Activated T-helper 2 cell treated with anti-CD3 and anti-CD28 coated beads, Interferon-gamma antibody, Interleukin-2, Interleukin-4, amounts not matched to agents 10 μg/mL and 5 μg/mL and 100 μg/mL, durations not matched to agents 14 hours and 24 hours and 36 hours (primary cell): ENCODE measurements at places on chromosomes 16 and 17.

GRCh38 chr16:20675488-20676267 lies 21.8 kb downstream of the ACSM1 start:
- peak; percentile 23 for DNase-seq

- no peak for DNase-seq
Observed at GRCh38 chr16:85534536-85535351, 78.4 kb upstream of the GSE1 start.

- DNase-seq, result no peak
Observed at GRCh38 chr16:30697264-30698138, 1.5 kb upstream of the SRCAP start.

GRCh38 chr17:78735832-78736525 lies 46.1 kb downstream of the CYTH1 start:
- DNase-seq, result no peak

DNA sequence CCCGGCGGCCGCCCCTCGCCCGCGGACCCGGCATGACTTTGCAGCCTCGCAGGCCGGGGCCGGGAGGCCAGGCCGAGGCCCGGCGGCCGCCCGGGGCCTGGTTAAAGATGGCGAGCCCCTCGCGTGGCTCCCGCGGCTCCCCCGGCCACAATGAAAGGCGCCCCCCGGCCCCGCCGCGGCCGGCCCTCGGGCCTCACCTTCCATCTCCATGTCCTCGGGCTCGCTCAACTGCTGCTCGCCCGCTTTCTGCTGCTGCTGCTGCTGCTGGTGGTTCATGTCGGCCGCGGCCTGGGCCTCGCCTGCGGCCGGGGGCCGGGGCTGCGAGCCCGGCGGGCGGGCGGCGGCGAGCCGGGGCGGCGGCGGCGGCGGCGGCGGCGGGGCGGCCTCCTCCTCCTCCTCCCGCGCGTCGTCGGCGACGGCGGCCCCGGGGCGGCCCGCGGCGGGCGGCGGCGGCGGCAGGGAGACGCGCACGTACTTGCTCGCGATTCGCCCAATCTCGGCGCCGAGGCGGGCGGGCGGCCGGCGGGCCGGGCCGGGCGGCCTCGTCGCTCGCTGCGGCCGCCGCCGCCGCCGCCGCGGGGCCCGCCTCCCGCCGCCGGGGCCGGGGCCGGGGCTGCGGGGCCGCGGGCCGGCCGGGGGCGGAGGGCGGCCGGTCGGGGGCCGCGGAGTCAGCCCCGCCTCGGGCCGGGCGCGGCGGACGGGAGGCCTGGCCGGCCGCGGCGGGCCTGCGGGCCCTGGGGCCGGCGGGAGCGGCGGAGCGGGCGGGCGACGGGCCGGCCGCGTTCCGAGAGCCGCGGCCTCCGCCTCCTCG lies 491 bp downstream of the USP7 start:
- DNase-seq, result peak; percentile 12

DNA sequence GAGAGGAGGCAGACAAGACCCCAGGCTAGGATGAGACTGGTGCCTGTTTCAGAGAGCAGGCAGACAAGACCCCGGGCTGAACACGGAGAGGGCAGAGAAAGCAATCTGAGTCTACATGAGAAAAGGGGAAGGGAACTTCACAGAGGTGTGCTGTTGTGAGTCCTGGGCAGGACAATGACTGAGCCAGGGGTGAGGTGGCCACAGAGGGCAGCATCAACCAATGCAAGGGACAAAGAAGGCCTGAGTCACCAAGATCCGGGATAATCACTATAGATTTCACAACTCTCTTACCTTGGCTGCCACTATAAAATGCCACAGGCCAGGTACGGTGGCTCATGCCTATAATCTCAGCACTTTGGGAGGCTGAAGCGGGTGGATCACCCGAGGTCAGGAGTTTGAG lies 89.0 kb downstream of the SLC39A11 start:
- no peak for DNase-seq

GRCh38 chr17:50708050-50709000 lies 611 bp upstream of the ANKRD40 start:
- peak; percentile 20 for DNase-seq

- no peak for DNase-seq
Observed at GRCh38 chr16:30094541-30095165, 1.4 kb downstream of the YPEL3 start.
